ENCODE measurements at places on chromosomes 5 and 9.

GRCh38 chr9:92754091-92754745 is 10.4 kb downstream of the BICD2 start:
- no peak for DNase-seq

- no peak for DNase-seq
Observed at GRCh38 chr5:6805841-6806240, 92.6 kb downstream of the TENT4A start.

DNA sequence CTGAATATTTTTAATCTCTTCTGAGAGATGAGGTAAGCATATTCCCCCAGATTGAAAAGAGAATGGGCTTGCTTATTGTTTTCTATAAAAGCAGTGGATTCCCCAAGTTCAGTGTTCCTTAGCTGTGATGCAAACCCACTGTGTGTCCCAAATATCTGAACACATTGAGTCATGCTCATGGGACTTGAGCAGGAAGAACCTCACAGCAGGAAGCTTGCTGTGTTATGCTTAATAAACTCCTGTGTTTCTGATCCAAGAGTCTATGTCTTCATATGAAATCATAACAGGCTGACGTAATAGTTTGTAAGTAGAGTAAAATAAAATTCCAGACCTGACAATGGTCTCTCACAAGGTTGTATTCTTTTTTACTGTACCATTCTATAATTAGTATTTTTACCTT is 24.8 kb upstream of the LOX start:
- no peak for DNase-seq

DNA sequence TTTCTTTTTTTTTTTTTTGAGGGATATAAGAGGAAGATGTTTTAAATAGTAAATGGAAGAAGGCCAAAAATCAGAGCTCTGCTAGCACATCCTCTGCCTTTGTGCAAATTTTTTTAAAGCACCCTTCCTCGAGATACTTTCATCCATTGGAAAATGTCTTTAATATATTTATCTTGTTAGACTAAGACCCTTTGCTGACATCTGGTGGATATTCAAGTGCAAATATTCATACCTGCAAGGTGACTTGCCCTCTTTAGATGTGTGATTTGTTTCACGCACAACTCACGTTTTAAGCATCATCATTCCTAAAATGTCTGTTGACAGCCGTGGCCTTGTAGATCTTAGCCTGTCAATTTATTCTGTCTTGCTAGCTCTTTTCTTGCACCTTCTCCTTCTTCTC is 258.5 kb downstream of the AGTPBP1 start:
- DNase-seq, result no peak

GRCh38 chr9:14554886-14555285 is 138.3 kb downstream of the ZDHHC21 start:
- DNase-seq, result no peak

- no peak for DNase-seq
Observed at GRCh38 chr5:161306351-161306995, 240.1 kb downstream of the GABRB2 start.

- DNase-seq, result peak; percentile 22
Observed at GRCh38 chr5:124630767-124631704, 115.4 kb downstream of the ZNF608 start.

- no peak for DNase-seq
Observed at GRCh38 chr5:124289130-124289529, 457.3 kb downstream of the ZNF608 start.

- no peak for DNase-seq
Observed at GRCh38 chr5:82984786-82985735, 92.1 kb downstream of the TMEM167A start.

Data from small intestine (tissue), 16 donors.